Spleen (tissue), 13 donors: ENCODE measurements at places on chromosomes 5 and 9. TPM values are rescaled to one million over a fixed set of nuclear protein-coding genes. Genes with fewer than 3 reads are reported as not detected.

The BARHL1 gene
- total RNA-seq: not detected

- H3K4me3 ChIP-seq: no peak overlapping the region
- H3K27me3 ChIP-seq: no peaks in the 10 kb centered on the region
- DNase-seq: peak; percentile 76
- peaks cover 19% of the 10 kb centered on the region for H3K4me1 ChIP-seq
Observed at GRCh38 chr5:140341591-140341990, 4.8 kb downstream of the HBEGF start.

DNA sequence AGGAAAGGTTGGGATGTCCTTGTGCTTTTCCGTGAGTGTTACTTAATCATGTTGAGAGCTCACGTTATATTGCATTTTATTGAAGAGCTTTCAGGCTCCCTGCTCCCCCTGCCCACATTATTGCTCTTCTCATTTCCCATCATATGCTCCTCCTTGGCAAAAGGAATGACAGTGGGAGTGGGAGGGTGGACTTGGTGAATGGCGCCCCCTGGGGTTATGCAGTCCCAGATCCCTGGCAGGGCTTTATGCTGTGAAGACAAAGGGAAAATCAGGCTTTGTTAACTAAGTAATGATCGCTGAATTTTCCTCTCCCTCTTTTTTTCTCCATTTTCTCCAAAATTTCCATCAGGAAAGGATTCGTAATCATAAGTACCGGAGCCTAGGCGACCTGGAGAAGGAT is 166.6 kb downstream of the SMARCA2 start:
- DNase-seq: no peak
- no peak overlapping the region for H3K4me3 ChIP-seq
- H3K4me1 ChIP-seq: no peaks in the 10 kb centered on the region
- no peak overlapping the region for H3K27ac ChIP-seq
- no peaks in the 10 kb centered on the region for H3K27me3 ChIP-seq

The CRHBP gene
- total RNA-seq: 98.5 TPM

The GPR150 gene
- total RNA-seq: 0.38 TPM
